Head of caudate nucleus (tissue), 42 donors: ENCODE measurements at places on chromosomes 7 and 10.

GRCh38 chr10:14403881-14404623 lies 73.3 kb upstream of the FRMD4A start:
- DNase-seq = no peak

- DNase-seq = no peak
These were observed 36.1 kb downstream of the ABRAXAS2 start for GRCh38 chr10:124837687-124838086.

DNA sequence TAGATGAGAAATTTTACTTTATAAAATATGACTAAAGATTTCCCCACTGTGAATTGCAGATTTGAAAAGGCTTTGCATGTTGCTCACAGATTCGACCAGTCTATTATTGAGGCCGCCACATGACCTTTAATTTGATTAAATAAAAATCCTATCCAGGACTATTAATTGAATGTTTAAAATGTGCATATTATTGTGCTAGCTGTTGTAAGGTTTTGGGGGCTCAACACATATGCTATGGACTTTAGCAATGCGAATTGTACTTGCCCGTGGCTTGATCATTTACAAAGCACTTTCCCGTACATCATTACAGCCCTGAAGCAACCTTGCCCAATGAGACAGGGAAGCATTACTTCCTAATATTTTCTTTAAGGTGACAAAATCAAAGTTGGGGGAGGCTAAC lies 243.0 kb downstream of the ACTR3B start:
- DNase-seq = no peak

DNA sequence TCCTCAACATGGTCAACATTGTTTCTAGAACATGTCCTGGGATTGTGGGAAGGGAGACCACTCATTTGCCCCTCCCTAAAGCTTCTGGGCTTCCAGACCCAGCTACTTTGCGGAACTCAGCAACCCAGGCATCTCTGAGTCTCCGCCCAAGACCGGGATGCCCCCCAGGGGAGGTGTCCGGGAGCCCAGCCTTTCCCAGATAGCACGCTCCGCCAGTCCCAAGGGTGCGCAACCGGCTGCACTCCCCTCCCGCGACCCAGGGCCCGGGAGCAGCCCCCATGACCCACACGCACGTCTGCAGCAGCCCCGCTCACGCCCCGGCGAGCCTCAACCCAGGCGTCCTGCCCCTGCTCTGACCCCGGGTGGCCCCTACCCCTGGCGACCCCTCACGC lies at the start of gene EPO:
EPO (plus strand) TSS at position 190 of the 392 bp plus-strand sequence. CDS start 513 bp downstream, outside the sequence.
- DNase-seq = no peak

DNA sequence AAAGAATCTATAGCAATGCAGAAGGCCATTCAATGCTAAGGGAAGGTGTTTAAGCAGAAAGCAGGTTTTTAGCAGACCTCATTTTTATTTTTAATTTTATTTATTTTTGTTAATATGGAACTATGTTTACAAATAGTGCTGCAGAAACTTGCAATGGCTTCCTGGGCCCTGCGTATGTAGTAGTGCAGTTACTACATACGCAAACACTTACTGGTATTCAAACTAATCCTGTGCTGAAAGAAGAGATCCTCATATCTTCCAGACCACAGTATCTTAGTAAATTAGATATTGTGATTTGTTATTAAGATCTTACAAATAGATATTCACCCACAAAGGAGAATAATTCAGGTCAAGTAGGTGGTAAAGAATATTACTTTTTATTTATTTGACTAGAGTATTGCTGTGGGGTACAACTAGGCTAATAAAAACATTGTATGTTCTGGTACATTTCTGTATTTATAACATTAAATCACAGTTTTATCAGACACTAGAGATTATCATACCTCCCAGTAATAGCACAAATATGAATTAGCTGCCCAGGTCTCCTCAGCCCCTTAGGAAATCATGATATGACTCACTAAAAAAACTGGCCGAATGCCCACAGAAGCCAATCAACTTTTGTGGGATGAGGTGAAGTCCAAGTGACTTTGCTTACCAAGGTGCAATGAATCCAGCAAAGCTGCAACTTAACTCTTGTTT lies 57.6 kb downstream of the RNLS start:
- DNase-seq = no peak

DNA sequence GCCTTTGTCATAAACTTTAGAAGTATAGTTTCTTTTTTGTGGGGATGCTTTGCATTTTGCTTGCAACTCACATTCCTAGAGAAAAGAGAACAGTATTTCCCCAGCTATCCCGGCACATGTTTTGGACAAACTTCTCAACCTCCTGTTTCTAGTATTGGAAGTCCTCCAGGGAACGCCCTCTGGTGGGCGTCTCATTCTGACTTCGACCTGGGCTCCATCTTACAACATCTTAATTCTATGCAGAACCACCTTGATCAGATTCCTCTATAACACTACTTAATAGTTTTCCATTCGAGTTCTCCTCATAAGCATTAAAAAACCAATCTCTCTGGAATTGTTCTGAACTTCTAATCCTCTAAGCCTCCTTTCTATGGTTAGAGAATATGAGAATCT lies 139.5 kb upstream of the FZD8 start:
- DNase-seq = no peak

DNA sequence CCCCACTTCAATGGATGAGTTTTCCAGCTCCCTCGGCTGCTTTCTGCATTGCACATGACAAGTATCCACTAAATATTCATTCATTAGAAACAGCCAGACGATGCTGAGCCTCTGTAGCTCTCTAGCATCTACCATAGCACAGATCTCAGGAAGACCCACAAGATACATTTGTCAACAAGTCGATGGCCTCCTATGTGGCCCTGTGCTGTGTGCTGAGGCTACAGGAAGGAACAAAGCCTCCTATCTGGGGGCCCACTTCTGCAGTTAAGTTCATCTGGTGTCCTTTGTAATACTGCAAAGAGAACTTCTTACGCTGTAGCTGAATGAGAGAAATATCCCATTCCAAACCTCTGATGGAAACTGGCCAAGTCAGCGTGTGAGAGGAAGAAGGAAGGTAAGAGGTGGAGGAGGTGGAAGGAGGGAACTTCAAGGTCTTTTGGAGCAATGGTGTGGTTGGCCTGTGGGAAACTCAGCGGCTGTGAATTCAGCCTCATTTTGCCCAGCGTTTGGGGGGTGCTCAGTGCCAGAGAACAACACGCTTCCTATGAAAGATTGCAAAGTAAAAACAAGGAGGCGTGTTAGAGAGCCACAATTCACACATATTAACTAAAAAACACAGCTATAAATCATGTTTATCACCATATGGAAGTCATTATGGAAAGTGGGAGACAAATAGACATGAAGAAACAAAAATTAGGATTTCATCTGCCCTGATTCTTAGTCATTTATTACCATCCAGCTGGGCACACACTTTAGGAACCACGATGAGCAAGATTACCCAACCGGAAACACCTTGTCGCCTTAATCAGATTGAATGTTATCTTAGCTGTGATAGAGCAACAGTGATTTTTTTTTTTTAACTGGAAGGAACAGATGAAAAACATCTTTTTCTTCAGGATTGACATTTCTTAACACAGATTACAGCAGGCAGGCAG lies 62.2 kb upstream of the USP6NL start:
- DNase-seq = no peak

DNA sequence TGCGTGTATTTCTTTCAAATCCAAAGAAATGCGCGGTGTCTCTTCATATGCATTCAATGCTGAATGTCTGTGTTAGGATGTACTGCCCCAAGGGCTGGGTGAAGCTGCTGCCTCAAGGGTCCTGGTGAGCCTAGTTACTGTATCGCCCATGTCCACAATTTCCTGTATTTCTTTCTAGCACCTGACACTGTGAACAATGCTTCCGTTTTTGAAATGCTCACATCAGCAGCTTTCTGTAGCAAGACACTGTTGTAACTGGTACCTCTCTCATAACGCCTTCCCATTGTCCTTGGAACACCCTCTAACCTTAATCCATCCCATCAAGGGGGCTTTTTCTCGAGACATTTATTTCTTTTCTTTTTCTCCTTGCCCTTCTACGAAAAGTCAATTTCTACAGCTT lies 25.1 kb downstream of the NRP1 start:
- no peak for DNase-seq

DNA sequence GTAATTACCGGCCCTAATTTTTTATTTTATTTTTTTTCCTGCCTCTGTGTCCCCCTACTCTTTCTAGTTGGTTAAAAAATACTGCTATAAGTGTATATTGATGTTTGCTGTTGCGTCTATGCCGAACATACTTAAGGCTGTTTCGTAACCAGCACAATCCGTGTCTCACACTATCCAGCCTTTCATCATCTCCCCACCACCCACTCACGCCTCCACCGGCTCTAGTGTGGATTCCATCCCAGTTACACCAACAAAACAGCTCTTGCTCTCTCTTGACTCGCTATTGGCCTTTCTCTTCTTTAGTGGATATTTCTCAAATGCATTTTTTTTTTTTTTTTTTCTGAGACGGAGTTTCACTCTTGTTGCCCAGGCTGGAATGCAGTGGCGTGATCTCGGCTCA lies 70.1 kb upstream of the CAMK1D start:
- no peak for DNase-seq

- no peak for DNase-seq
These were observed 43.0 kb downstream of the ADCY1 start for GRCh38 chr7:45617166-45617565.
